ENCODE measurements at places on chromosomes 2 and 18. TPM values are rescaled to one million over a fixed set of nuclear protein-coding genes. Genes with fewer than 3 reads are reported as not detected.

Gene CNRIP1
- 48.0 TPM for total RNA-seq

DNA sequence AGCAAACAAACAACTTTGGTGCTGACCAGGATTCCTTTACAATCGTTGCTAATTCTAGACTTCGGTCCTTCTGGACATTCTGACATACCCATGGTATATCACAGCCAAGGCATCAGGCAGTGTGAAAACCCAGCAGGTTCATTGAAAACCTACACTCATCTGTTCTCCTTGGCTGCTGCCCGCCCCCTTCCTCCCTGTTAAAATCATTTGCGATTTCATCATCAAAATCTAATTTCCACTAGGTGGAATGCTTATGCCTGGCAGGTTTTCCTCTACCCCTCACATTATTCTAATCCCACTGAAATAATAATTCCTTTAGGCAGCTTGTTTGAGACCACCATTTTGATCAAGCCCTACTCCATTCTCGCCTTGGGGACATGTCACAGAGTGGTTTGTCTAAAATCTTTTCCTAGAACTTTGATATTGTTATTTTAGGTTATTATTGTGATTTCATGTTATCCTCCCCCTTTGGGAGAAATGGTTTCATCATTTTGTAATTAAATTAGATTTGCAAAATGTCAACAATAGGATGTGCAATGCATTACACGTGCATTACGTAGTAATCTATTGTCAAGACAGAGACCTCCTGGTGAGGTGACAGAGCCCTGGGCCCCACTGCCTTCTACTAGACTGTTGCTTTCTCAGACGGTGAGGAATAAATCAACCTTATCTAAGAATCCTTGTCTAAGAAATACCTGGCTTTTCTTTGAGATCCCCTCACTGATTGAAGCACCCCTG is 31.0 kb upstream of the ASPRV1 start:
- H3K4me3 ChIP-seq, result no peak overlapping the region
- no peak for DNase-seq
- H3K36me3 ChIP-seq, result no peaks in the 10 kb centered on the region
- H3K4me1 ChIP-seq, result no peaks in the 10 kb centered on the region

Gene CACNB4
- total RNA-seq, result 1.9 TPM

- H3K36me3 ChIP-seq, result no peaks in the 10 kb centered on the region
- H3K27me3 ChIP-seq, result no peaks in the 10 kb centered on the region
- H3K4me1 ChIP-seq, result no peaks in the 10 kb centered on the region
- no peak for DNase-seq
- no peak overlapping the region for H3K27ac ChIP-seq
Measured at GRCh38 chr2:206521115-206521514, 77.8 kb downstream of the ADAM23 start.

Gene FBLN7
- 1.5 TPM for total RNA-seq

DNA sequence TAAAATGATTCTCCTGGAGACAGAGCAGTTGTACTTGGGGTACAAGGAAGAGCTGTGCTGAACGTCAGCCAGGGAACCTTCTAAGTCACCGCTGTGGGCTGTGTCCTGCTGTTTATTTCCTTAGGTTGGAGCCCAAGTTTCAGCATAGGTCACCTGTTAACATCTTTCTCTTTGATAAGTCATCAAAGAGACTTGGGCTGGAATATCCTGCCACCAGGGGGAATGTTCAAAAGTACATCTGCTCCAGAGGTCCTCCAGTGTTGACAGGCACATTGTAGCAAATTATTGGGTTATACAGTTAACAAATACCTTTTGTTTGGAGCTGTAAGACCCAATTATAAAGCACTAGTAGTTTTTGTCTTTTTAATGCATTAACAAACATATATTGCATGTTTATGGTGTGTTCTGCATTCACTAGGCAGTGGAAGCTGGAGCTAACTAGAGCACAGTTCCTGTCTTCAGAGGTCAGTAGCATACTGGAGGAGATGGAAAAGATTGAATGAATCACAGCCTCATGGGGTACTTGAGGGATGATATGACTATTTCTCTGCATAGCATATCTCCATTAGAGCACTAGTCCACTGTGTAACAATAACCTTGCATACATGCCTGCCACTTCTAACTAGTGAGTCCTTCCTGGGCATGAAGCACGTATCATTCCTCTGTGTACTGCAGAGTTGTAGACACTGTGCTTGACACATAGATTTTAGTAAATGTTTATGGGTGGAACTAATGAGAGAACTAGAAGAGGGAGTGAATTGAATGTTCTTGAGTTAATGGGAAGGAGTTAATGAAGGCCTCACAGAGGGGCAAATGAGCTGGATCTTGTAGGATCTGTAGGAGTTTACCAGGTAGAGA is 182.1 kb downstream of the AGAP1 start:
- H3K36me3 ChIP-seq, result no peaks in the 10 kb centered on the region
- peaks cover 2% of the 10 kb centered on the region for H3K4me1 ChIP-seq
- H3K27me3 ChIP-seq, result no peaks in the 10 kb centered on the region
- no peak overlapping the region for H3K4me3 ChIP-seq
- no peak for DNase-seq

Gene SOX11
- not detected for total RNA-seq

GRCh38 chr2:98086491-98087446 is at the start of gene VWA3B:
VWA3B (plus strand) TSS chr2:98087167; CDS start chr2:98093093, 5,926 bp downstream.
- no peaks in the 10 kb centered on the region for H3K36me3 ChIP-seq
- peaks cover 8% of the 10 kb centered on the region for H3K4me1 ChIP-seq
- H3K4me3 ChIP-seq, result peak within 1 kb of the TSS; percentile 32

GRCh38 chr2:15654727-15655073 is 63.0 kb downstream of the DDX1 start:
- H3K4me1 ChIP-seq, result no peaks in the 10 kb centered on the region
- no peak for DNase-seq
- no peaks in the 10 kb centered on the region for H3K27me3 ChIP-seq
- no peak overlapping the region for H3K4me3 ChIP-seq

Measured in ovary (tissue), 10 donors.